ENCODE measurements at places on chromosomes 7 and 10. TPM values are rescaled to one million over a fixed set of nuclear protein-coding genes. Genes with fewer than 3 reads are reported as not detected.
A peak's percentile ranks its signal among the peaks of the same experiment; 100 is the strongest.

GRCh38 chr7:100720671-100721504 lies 620 bp downstream of the EPO start:
- DNase-seq: no peak

DNA sequence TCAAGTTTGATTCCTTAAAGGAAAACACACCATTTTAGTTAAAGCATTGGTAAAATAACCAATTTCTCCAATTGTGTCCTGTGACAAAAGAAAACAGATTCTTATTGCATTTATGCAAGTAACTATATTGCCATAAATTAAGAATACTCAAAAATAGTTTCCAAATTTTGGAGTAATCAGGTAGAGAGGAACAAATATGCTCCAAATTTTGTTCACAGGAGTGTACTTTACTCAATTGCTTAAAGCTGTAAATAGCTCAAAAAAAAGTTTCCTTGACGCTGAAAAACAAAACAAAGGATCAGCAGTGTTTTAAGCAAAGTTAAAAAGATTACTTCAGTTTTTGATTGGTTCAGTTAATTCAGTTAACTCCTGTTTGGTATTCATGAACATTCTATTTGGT lies 52.2 kb upstream of the INHBA start:
- no peak for DNase-seq

- no peak for DNase-seq
Observed at GRCh38 chr10:109875151-109875568, 48.2 kb downstream of the XPNPEP1 start.

- DNase-seq: no peak
Observed at GRCh38 chr7:138556771-138557484, 96.9 kb downstream of the TRIM24 start.

- no peak for DNase-seq
Observed at GRCh38 chr10:60293581-60294175, 96.0 kb downstream of the ANK3 start.

GRCh38 chr7:151057989-151058780 lies 488 bp upstream of the CDK5 start:
- DNase-seq: peak; percentile 98

DNA sequence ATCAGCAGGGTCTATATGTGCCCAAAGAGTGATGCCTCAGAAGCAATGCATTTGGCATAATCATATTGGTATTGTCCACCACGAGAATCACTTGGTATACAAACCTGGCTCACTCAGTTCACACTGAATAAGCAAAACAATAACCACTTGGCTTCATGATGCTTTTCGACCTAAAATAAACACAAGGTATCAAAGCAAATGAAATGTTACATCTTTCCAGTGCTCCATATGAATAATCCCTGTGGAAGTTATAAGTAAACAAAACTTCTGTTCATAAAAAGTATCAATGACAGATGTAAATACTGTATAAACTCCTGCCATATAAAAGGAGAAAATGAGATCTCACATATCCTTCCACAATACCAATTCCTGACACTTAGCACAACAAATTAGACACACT lies 29.8 kb upstream of the EBLN1 start:
- no peak for DNase-seq

DNA sequence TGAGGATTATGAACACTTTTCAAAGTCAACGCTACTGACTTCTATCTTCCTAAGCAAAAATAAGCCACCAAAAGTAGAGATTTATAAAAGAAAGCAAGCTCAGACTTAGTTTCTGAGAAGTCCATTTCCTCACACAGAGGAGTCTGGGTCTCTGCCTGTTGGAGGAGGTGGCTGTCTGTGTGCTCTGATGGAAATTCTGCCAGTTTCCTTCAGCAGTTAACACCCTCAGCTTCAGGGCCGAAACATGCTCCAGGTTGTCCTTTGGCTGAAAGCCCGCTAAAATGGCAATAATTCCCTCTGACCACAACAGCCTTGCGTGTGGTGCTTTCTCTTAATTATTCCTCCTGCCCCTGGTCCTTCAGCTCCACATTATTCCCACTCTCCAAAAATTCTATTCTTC lies 127.8 kb upstream of the LAMB4 start:
- no peak for DNase-seq

GRCh38 chr7:19871102-19871501 lies 97.7 kb upstream of the TMEM196 start:
- DNase-seq: no peak

- DNase-seq: no peak
Observed at GRCh38 chr10:60899266-60899665, 44.7 kb downstream of the RHOBTB1 start.

Gene CALHM3
- not detected for total RNA-seq

Gene GSAP
- 2.6 TPM for total RNA-seq

Gene NDUFB2
- total RNA-seq: 113 TPM

Gene PRPS1L1
- total RNA-seq: not detected

Gene ADCY1
- 0.26 TPM for total RNA-seq
